Upper lobe of right lung (tissue), 1 donor: ENCODE measurements at places on chromosomes 3 and 15.

DNA sequence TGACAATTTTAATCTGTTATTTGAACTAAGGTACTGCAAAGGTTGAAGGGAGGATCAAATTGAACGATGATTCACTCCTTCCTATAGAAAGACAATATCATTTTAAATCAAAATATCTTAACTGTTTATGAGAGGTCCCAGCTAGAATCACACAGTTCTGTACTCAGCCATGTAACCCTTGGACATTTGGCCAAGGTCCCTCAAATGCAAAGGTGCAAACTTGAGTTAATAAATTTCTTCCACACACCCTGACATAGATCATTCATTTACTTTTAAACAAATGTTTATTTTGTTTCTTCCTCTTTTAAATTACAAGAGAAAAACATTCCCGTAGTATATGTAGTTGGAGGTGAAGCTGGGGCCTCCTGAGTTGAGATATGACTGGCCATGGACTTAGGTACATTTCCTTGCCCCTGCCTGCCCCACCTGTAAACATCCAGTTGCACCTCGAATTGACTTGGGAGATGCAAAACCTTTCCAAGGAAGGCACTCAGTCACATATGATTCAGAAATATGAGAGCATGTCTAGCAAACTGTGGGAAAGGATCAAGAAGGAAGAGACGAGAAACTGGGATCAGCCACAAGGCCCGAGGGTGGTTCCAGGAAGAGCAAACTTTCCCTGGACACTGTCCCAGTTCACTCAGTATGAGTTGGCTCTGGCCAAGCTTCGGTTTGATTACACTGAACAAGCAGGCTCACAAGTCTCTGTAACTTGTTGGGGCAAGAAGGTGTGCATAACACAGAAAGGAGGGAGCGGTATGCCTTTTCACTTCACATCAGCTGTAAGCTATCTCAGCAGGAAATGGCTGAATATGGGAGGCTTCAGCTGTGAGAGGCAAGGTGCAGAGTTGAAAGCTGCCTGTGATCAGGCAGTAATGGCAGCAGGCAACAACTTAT, 6.7 kb downstream of the TNFSF10 start:
- DNase-seq: no peak
- peaks cover 81% of the 10 kb centered on the region for H3K4me1 ChIP-seq
- H3K4me3 ChIP-seq: no peak overlapping the region
- H3K27ac ChIP-seq: peak overlapping the region; percentile 93
- H3K27me3 ChIP-seq: no peaks in the 10 kb centered on the region

DNA sequence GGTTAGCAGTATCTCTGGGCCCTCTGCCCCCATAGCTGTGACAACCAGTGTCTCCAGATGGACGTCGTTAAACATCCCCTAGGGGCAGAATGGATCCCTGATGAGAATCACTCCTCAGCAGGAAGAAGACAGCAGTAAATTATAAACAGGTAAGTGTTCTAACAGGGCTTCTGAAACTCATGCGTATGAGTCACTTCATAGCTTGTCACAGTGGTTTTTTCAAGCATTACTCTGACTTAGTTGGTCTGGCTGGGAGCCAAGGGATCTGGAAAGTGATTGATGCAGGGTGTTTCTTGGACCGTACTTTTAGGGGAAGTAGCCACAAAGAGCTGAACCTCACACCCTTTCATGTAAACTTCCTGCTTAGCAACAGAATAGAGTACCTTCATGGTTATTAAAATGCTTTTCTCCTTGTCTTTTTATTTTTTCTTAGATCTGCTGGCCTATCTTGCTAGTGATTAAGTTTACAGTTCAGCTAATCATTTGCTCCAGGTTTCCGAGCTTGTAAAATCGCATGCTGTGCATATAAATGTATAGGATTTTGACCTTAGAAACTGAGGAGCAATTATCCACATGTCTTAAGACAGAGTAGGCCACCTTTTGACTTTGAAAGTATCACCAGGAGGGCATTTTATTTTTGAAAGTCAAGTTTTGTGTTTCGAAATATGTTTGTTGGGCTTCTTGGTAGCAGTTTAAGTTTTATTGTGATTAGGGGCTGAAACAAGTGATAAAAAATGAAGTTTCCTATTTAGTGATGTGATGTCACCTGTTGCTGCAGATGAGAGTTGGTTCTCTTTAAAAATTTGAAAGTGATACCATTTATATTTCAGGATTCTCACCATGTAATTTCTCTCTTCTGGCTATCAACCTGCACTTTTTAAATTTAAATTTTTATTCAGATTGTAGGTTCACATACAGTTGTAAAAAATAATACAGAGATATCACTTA, 333.9 kb downstream of the PTPRG start:
- DNase-seq: no peak
- no peaks in the 10 kb centered on the region for H3K36me3 ChIP-seq
- no peaks in the 10 kb centered on the region for H3K27me3 ChIP-seq
- peaks cover 12% of the 10 kb centered on the region for H3K4me1 ChIP-seq

GRCh38 chr3:11601446-11602238, 42.1 kb downstream of the VGLL4 start:
- no peak overlapping the region for H3K4me3 ChIP-seq
- peak overlapping the region; percentile 75 for H3K27ac ChIP-seq
- H3K27me3 ChIP-seq: no peaks in the 10 kb centered on the region
- no peak for DNase-seq

GRCh38 chr3:56003129-56003528, 465.1 kb downstream of the ERC2 start:
- no peaks in the 10 kb centered on the region for H3K27me3 ChIP-seq
- no peaks in the 10 kb centered on the region for H3K36me3 ChIP-seq
- no peak for DNase-seq
- no peak overlapping the region for H3K27ac ChIP-seq

GRCh38 chr3:171528102-171528501, 67.9 kb upstream of the TNIK start:
- no peaks in the 10 kb centered on the region for H3K4me1 ChIP-seq
- no peaks in the 10 kb centered on the region for H3K27me3 ChIP-seq
- no peaks in the 10 kb centered on the region for H3K36me3 ChIP-seq
- DNase-seq: no peak

DNA sequence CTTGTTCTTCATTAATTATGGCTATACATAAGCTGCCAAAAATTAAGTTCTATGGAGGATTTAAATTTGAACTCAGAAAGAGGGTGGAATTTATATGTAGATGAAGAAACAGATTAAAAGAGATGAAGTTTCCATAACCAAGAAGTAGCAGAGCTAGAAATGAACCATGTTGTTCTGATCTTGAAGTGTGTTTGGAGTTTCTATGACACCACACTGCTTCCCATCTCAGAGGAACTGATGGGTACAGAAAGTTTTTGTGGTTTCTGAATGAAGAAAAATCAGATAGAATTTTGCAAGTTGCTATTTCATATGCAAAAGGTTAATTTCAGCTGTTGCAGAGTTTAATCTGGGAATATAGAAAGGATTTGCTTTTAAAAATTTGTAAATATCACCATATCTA, 710.3 kb downstream of the PDCD6IP start:
- H3K4me3 ChIP-seq: no peak overlapping the region
- H3K27ac ChIP-seq: no peak overlapping the region
- no peak for DNase-seq

DNA sequence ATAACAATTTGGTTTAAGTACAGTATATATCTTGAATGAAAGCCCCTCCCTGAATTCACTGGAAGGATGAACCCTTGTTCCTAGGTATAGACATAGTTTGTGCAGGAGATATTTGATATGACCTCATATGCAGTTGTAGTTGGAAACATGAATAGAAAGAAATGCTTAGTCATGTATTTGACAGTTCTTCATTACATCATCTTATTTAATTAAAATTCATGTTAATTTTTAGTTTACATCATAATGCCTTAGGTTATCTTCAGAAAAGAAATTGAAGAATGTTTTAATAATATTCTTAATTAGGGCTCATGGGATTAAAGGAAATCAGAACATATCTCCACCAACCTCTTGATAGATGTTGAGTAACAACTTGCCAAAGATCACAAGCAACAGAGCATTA, 19.2 kb downstream of the SLC2A2 start:
- no peak overlapping the region for H3K4me3 ChIP-seq
- no peak for DNase-seq
- H3K27me3 ChIP-seq: no peaks in the 10 kb centered on the region
- no peaks in the 10 kb centered on the region for H3K36me3 ChIP-seq

- no peak overlapping the region for H3K27ac ChIP-seq
- peaks cover 18% of the 10 kb centered on the region for H3K27me3 ChIP-seq
- H3K36me3 ChIP-seq: no peaks in the 10 kb centered on the region
- DNase-seq: no peak
- peaks cover 12% of the 10 kb centered on the region for H3K4me1 ChIP-seq
- peak overlapping the region; percentile 82 for H3K4me3 ChIP-seq
Observed at GRCh38 chr3:66997560-66998112, 471 bp upstream of the KBTBD8 start.

DNA sequence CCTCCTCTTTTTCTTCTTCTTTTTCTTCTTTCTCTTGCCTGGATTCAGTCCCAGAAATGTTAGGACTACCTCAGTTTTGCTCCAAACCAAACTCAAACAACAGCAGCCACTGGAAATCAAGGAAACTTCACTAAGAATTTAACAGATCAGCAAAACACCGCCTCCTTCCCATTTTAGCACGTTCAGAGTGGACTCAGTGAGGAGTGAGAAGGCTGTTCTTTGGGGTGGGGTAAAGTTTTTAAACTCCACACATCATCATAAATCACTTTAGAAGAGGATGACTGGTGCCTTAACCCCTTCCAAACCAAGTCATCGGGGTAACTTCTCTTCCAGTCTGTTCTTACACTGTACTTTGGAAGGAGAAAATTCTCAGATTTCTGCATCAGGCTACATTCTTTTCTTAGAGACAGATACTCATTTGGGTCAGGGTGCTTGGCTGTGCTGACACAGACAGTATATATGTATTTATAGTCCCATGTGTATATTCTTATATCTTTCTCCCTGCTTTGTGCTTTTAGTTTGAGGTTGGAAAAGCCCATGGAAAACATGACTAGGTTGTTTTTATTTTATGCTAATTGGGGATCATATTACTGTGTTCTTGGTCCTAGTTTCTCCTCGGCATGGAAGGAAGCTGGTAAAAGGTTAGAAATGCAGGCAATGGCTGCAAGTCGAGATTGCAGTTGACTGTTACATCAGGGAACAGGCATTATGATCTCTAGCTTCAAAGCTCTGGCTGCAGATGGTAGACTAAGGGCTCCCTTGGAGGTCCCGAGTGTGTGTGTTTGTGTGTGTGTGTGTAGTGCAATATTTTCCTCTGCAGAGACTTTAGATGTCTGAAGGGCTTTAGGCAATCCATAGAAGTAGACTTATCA, at the start of gene CCDC80:
Gene CCDC80, minus strand, starts transcription at position 214 of the 872 bp plus-strand sequence. CDS start 1,238 bp downstream, outside the sequence.
- no peaks in the 10 kb centered on the region for H3K36me3 ChIP-seq
- peak within 1 kb of the TSS; percentile 38 for H3K4me3 ChIP-seq
- H3K27me3 ChIP-seq: no peaks in the 10 kb centered on the region
- H3K4me1 ChIP-seq: peaks cover 24% of the 10 kb centered on the region
